ENCODE measurements at places on chromosomes 3 and 15.

GRCh38 chr3:123936400-123936799, 24.6 kb downstream of the CCDC14 start:
- DNase-seq, result no peak

DNA sequence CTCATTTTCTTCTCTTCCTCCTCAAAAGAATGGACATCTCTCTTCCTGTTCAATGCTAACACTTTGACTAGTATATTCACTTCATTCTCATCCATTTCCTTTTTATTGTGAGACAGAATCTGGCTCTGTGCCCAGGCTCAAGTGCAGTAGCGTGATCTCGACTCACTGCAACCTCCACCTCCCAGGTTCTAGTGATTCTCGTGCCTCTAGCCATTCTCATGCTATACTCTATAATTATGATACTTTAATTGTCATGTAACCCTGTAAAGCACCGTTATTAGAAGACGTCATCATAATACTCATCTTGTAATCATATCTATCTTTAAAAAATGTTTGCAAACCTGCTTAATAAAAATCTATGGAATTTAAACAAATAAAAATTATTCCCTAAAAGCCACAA, 107.0 kb downstream of the SHOX2 start:
- no peak for DNase-seq

- DNase-seq, result no peak
Measured at GRCh38 chr3:72129501-72130094, 344.6 kb upstream of the PROK2 start.

GRCh38 chr3:110779581-110779980, 292.0 kb upstream of the NECTIN3 start:
- no peak for DNase-seq

DNA sequence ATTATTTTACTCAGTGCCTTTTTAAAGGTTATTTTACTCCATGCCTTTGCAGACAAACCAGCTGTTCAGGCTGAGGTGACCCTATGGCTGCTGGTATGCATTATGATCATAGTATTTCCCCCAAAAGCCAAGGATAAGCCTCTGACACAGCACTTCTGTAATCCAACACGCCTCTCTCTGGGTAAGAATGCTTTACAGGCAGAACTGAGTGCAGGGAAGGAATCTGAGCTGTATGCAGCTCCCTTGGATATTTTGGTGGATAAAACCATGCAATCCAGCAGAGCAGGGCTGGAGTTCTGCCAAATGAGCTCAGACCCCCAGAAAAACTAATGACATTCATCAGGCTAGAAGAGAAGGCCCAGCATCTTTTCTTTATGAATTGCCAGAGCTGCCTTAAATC, 11.7 kb upstream of the MAP1A start:
- DNase-seq, result no peak

- DNase-seq, result no peak
Measured at GRCh38 chr15:71779073-71779797, 31.1 kb upstream of the NR2E3 start.

DNA sequence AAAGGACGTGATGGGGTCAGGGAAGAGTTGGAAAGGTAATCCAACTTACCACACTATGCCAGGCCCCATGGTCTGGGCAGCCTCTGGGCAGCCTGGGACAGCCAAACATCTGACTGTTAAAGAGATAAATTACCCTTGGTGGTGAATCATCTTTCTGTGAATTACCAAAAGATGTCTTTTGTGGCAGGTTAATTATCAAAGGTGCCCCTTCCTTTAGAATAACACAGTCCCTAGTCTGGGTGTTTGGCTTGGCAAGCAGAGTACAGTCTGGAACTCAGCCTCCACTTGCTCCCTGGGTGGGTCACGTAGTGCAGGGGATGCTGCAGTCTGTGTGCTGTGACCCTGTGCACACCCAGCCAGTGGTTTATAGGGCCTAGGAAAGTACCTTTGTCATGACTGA, 113.1 kb downstream of the ZNF621 start:
- no peak for DNase-seq

DNA sequence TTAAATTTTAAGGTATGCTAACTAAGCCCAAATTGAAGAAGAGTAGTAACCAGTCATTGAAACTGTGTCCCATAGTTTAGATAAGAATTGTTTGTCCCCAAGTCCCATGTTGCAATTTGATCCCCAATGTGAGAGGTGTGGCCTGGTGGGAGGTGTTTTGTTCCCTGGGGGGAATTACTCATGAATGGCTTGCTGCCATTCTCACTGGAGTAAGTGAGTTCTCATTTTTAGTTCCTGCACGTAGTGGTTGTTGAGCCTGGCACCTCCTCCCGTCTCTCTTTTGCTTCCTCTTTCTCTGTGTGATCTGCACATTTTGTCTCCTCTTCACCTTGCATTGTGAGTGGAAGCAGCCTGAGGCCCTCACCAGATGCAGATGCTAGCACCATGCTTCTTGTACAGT, 1271.0 kb downstream of the NSUN3 start:
- no peak for DNase-seq

GRCh38 chr3:25572919-25573385, 91.8 kb downstream of the TOP2B start:
- DNase-seq, result no peak

DNA sequence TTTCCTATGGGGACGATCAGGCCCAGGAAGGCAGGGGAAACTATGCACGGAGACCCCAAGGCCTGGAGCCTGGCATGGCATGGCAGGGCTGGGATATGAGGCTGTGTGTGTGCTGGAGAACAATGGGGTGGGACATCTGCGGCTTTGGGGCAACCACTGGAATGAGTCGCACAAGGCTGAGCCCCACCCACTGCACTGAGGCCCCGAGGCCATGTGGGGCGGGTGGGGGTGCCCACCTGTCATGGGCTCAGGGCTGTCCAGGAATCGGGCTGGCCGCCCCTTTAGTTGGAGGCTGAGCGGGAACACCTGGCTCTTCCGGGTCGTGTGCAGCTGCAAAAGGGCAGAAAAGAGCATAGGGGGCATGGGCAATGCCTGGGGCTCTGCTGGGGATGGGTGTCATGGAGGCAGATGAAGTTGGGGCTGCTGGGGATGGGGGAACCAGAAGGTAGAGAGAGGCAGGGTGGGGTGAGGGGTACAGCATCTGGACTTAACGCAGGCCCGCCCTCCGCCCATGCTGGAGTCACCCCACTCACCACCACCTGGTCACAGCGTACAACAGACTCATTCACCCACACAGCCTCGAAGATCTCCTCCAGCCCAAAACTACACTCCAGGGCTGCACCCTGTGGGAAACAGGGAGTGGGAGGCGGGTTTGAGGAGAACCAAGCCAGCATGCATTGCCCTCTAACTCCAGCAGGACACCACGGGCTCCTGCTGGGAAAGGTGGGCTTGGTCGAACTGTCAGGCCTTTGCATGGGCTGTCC, 31.1 kb downstream of the PLXND1 start:
- no peak for DNase-seq

GRCh38 chr3:14307656-14308302, 94.6 kb upstream of the SLC6A6 start:
- no peak for DNase-seq

- no peak for DNase-seq
Measured at GRCh38 chr3:58066842-58067241, 58.6 kb downstream of the FLNB start.

DNA sequence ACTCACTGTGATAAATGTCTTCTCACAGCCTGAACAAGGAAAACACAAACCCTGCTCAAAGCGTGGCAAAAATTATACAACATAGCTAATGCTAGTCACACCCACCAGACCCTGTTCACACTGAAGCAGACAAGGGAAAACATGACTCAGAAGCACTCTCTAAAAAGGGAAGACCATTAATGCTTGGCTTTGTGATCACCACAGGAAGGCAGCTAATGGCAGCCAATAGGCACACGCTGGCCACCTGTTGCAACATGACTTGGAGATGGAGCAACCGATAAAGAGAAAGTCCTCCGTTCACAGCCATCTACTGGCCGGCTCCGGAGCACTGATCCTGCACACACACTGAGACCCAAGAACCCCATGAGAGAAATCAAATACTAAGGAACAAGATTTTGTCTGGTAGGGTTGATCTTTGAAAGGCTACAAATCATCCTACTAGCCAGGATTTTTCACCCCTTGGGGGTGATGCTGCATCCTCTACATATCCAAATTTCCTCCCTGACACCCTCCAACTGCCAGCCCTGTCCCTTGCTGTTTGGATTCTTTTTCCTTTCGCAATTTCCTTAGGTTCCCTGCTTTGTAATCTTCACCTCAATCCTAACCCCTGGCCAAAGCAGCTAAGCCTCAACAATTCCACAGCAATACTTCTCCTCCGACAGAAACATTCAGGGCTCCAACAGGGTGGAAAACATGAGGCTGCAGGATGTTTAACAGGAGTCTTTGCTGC, 3.2 kb downstream of the ZXDC start:
- peak; percentile 43 for DNase-seq

DNA sequence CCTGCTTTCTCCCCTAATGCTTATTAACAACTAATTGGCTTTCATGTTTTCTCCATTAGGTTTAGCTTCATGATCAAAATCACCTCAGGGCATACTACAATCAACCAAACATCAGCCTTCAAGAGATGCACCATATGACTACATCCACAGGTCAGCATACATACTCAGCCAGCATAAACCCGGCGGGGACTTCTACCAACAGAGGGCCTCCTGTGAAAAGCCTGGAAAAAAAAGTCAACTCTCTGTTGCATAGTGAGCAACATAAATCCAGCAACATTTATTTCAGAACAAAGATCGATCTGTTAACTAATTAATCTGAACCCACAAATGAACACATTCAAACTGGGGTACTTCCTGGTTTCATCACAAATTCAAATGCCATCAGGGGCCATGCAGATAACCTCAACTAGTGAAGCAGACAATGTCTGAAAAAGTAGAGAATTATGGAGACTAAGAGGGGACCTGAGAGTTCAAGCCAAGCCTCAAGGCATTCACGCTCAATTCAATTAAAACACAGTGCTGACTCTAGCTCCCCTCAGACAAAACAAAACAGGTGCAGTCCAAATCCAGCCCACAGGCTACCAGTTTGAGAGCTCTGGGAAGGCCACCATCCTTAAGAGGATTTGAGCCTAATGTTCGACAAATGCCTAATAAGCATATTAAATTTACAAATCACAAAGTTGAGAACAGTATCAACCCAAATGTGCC, 124.5 kb downstream of the MAGI1 start:
- no peak for DNase-seq

Measured in GM20000 (cell line).